ENCODE measurements at places on chromosomes 7 and 10.

- no peak for DNase-seq
These were observed 23.4 kb downstream of the MGAM2 start for GRCh38 chr7:142134909-142135308.

- no peak for DNase-seq
These were observed 26.0 kb downstream of the KLHDC10 start for GRCh38 chr7:130096243-130096827.

GRCh38 chr10:34615770-34616169, 199.3 kb downstream of the PARD3 start:
- DNase-seq: no peak

GRCh38 chr7:138352570-138353461, 107.2 kb upstream of the TRIM24 start:
- DNase-seq: no peak

GRCh38 chr10:14162629-14163344, 167.9 kb downstream of the FRMD4A start:
- DNase-seq: no peak

DNA sequence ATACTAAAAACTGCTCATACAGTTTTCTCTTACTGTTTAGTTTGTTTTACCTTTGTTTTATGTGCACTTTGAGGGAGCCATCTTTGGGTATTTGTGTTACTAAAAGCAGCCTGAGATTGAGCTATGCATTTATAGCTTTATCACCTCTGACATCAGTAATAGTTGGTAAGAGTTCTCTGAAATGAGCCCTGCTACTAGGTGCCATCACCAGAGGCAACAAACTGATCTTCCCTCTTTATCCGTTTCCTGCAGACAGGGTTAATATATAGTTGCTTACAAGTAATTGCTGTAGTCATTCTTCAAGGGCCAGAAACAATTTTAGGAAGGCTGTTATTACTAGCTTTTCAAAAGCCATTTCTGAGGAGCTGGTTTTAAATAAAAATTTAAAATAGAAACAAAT, 49.1 kb downstream of the KIF20B start:
- no peak for DNase-seq

DNA sequence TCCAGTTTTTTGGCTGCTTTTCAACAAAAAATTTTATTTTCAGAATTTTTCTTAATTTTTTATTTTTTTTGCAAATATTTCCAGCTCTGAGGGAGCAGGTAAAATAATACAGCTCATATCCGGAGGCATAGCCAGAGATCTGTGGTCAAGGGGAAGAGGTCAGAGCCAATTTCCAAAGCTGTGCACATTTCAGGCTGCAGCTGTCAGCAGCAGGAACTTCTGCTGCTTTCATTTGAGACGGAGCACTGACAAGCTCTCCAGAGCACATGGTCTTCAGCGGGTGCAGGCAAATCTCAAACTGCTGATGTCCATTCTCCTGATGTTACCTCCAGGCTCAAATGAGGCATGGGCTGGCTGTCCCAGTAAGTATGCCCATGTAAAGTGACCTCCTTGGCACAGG, 31.1 kb downstream of the SLC26A4 start:
- no peak for DNase-seq

- DNase-seq: no peak
These were observed 103.0 kb downstream of the RNF216 start for GRCh38 chr7:5678295-5679047.

- DNase-seq: no peak
These were observed 118.9 kb downstream of the APBB1IP start for GRCh38 chr10:26556748-26557640.

DNA sequence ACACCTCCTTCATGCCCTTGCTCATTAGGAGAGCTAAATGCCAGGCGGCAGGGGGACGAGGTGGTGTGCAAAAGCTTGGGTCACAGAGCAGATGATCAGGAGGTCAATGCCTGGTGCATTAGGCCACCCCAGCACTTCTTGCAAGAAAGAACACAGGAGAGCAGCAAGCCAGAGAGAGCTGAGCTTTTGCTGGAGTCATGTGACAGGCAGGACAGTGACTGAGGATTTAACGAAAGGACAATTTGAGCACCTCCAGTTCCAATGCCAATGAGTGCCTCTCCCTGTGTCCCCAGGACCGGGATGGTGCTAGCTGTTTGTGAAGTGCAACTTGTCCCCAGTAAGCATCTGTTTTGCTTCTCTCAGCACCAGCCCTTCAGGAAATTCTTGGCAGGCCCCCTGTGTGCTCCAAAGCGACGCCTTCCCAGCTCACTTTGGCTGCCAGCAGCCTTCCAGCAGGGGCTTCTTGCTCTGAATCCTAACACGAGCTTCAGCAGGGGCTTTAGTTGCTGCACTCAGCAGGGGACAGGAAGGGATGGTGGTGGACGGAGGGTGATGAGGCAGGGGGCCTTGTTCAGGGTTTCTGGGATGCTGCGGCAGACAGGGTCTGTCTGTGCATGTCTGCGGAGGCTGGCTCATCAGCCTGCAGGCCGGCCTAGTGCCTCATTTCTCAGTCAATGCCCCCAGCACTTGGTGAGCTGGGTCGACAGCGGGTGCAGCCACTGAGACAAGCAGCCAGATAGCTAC, 368.1 kb downstream of the RPS24 start:
- DNase-seq: no peak

GRCh38 chr10:96670786-96671185, 49.5 kb downstream of the PIK3AP1 start:
- DNase-seq: no peak

DNA sequence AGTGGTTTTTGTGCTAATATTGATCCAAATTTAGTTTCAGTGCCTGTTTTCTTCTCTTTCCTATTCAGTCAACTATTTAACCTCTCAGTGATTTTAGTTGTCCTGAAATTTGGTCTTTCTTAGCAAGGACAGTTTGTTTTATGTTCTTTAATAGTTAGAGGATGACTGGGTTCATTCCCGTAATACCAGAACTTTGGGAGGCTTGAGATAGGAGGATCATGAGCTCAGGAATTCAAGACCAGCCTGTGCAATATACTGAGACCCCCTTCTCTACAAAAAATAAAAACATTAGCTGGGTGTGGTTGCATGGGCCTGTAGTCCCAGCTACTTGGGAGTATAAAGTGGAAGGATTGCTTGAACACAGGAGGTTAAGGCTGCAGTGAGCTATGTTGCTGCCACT, 148.3 kb downstream of the EXOC4 start:
- DNase-seq: no peak

DNA sequence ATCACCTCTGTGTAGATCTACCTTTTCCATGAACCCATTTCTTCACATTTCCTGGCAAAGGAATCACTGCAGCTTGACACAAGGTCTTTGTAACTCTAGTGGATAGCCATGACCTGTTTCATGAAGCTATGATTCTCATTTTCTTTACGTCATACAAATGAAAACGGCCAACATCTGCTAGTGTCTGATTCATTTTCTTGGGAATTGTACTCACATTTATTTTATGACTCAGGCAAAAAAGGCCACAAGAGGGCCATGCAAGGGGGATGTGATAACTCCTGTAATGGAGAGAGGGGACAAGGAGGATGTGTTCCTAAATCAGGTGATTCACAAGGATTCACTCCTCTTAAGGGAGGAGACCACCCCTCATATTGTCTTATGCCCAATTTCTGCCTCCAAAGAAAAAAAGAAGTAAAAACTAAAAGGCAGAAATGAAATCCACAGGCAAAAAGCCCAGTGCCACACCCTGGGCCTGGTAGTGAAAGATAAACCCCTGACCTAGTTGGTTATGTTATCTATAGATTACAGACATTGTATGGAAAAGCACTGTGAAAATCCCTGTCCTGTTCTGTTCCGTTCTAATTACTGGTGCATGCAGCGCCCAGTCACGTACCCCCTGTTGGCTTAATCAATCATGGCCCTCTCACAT, 249.9 kb downstream of the IPMK start:
- no peak for DNase-seq

- no peak for DNase-seq
These were observed 399.8 kb downstream of the HTR7 start for GRCh38 chr10:90458054-90458453.

- DNase-seq: no peak
These were observed 240.6 kb downstream of the VTI1A start for GRCh38 chr10:112687647-112688046.

DNA sequence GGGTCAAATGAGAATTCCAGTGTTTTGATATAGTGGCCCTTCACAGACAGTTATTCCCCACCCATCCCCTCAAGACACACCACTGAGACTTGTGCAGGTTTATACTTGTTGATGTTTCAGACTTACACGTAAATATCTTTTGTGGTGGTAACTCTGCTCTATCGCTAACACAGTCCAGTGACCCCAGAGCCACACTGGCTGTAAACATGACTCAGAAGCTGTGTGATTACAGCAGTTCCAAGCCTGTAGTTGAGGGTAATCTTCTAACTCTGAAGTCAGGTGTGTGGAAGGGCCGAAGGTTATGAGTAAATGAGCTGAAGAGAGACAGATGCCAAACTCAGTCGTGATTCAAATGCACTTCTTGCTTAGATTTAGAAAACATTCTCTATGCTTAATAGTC, 19.4 kb downstream of the NOBOX start:
- peak; percentile 18 for DNase-seq

GRCh38 chr7:133183969-133184368, 68.9 kb upstream of the EXOC4 start:
- DNase-seq: no peak

DNA sequence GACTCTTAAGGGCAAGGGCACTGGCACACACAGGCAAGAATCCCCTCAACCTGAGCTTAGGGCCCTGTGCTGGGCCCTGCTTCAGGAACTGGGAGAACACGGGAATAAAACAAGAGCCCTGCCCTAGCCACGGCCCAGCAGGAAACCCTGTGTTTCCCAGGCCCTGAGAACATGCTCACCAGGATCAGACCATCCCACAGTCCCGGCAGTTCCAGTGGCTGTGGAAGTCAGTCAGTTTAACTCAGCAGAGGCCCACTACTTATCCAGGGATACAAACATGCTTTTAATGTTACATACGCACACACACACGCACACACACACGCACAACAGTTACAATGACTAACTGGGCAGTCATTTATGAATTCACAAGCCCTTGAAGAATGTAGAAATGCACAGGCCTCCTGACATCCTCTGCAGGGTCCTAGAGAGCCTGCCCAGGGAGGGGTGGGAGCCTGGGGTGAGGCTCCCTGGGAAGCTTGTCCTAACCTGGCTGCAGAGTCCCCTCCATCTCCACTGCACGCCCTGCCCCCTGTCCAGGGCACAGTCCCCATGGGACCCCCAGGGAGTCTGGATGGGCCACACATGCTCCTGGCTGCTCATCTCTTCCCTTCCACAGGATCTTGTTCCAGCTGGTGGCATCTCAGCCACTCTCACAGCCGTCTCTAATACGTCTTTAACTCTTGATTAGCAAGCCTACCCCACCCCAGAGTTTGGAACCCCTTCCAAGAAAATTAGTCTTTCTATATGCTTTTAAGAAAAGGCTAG, 97.6 kb downstream of the TCERG1L start:
- no peak for DNase-seq

GRCh38 chr7:108063520-108063933, 60.6 kb upstream of the LAMB1 start:
- DNase-seq: peak; percentile 2

Data from GM12864 (cell line).